ENCODE measurements at places on chromosomes 12 and 14.

- no peak for DNase-seq
Observed at GRCh38 chr14:105478398-105479251, 4.0 kb downstream of the CRIP2 start.

GRCh38 chr14:50772412-50772811, 58.5 kb downstream of the NIN start:
- no peak for DNase-seq

GRCh38 chr14:87955501-87955900, 37.5 kb downstream of the GALC start:
- DNase-seq, result no peak

DNA sequence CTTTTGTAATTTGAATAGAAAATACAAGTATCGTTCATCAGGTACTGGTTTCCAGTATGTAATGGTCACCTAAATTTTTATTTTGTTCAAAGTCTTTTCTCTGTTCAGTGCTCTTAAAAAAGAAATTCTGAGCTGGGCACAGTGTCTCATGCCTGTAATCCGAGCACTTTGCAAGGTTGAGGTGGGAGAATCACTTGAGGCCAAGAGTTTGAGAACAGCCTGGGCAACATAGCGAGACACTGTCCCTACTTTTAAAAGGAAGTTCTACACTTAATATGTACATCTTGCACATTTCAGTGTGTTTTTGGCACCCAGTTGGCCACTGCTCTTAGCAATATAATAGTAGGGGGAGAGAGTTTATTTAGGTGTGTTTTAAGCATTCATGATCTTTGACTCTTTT, 27.9 kb downstream of the PCNX1 start:
- DNase-seq, result no peak

GRCh38 chr14:104604458-104605449, at the start of gene TMEM179:
Gene TMEM179 (minus strand): TSS chr14:104604772. CDS start chr14:104604741, 31 bp downstream.
- DNase-seq, result no peak

DNA sequence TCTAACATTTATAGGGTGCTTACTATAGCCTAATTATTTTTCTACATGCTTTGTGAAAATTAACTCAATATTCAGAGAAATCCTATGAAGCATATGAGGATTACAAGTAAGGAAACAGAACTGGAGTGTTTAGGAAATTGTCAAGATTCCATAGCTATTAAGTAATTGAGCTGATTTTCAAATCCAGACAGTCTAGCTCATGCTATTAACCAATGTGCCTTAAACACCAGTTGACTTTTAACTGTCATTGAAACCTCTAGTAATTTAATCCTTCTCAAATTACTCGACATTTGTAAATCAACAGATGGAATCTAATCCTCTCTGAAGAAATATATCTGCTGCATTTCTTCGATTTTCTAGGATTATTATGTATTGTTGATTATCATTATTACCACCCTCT, 488.9 kb downstream of the MDGA2 start:
- no peak for DNase-seq

DNA sequence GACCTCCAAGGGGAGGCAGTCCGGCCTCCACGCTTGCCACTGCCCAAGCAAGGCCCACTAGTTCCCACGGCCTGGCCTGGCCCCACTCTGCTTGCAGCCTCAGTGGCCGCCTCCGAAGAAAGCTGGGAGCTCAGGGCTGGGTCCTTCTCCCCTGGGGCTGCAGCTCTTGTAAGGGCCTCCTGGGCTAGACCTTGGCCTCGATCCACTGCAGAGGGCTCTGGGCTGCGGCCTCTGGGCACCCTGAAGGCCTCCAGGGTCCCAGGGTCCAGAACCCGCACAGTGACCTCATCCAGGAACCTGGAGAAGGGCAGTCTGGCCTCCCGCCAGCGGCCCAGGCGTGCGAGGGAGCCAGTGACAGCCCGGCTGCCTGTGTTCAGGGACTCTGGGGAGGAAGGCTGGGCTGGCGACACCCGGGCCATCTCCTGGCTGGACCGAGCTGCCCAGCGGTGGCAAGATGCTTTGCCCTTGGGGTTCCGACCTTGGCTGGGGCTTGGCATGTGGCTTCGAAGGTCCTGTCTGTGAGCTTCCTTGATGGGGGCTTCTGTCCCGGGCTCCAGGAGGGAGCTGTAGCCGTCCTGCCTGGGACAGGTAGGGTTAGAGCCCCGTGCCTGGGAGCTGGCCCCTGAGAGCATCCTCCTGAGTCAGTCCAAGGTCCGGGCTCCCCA, 9.8 kb downstream of the BEGAIN start:
- no peak for DNase-seq

DNA sequence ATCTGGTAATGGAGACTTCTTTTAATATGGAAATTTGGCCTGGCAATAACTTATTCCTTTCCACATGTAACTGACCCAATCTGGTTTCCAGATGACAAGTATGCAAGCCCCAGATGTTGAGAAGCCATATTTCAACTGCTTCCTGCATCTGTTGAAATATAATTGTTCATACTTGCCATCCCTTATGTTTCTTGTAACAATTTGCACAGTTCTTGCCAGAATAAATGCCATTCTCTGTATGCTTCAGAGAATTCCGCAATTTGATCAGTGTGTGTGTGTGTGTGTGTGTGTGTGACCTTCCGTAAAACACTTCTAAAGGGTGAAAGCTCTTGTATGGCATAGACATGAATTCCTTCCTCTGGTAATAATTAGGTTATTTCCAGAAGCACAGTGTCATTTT, 1.8 kb upstream of the CLEC2A start:
- DNase-seq, result no peak

GRCh38 chr14:74519316-74520074, 25.9 kb downstream of the ISCA2 start:
- no peak for DNase-seq

- DNase-seq, result no peak
Observed at GRCh38 chr12:70443062-70443673, 77.1 kb downstream of the KCNMB4 start.

GRCh38 chr12:121750507-121750955, 38.0 kb downstream of the TMEM120B start:
- DNase-seq, result no peak

DNA sequence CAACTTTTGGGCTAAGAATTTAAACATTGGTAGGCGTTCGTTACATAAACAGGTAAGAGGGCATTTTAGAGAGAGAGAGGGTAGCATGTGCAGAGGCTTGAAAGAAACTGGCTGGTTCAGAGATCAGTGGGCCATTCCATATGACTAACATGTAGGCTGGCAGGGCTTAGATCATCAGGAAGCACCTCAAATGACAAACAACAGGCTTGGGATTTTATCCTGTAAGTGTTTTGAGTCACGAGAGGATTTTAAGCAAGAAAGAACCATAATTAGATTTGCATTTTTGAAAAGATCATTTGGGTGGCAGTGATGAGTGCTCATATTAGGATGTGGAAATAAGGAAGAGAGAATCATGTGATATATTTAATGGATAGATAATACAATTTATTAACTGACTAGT, 8.7 kb upstream of the PLEKHA5 start:
- no peak for DNase-seq

GRCh38 chr12:109927622-109928021, 27.5 kb downstream of the TCHP start:
- no peak for DNase-seq

DNA sequence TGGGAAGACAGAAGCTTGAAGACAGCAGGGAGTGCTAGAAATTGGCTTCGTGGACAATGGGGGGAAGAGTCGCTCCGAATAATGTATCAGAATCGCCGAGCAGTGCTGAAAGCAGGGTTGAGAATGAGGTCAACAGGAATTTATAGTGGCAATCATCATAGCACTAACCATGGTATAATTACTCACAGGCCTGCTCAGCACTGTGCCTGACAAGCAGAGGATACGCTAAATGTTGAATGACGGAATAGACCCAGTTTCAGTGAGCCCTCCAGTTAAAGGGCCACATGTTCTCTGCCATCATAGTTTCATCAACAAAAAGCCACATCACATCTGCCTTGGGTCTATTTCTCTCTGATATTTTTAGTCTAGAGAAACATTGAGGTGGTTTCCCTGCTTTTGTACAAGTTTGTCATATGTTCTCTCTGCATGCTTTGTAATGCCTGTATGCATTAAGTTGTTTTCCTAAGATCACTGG, 130.3 kb upstream of the EGLN3 start:
- DNase-seq, result no peak

DNA sequence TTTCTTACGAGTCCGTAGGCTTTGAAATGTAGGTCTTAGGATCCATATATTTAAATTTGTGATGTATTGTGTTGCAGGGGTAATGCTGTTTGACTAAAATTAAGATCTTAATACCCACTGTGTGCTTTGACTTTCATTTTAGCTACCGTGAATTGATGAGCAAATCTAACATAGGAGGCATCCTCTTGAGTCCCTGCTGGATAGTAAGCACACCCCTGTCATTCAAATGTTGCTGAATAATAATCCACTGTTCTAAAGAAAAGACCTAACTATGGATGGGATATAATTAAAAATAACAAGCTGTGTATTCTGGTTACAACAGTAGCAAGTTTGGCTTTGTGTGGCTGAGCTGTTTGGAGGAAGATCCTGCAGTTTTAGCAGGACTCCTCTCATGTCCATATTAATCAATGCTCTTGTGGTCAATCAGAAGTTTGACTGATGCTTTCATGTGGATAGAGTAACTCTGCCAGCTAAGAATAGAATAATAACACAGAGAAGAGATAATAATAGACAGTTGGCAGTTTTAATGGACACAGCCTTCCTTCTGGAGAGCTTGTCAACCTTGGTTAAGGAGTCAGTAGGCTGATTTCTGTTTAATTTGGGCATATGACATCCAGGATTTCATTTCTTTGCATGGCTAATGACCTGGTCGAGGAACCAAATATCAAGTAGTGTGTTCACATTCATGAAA, 148.1 kb upstream of the MIS18BP1 start:
- DNase-seq, result no peak

DNA sequence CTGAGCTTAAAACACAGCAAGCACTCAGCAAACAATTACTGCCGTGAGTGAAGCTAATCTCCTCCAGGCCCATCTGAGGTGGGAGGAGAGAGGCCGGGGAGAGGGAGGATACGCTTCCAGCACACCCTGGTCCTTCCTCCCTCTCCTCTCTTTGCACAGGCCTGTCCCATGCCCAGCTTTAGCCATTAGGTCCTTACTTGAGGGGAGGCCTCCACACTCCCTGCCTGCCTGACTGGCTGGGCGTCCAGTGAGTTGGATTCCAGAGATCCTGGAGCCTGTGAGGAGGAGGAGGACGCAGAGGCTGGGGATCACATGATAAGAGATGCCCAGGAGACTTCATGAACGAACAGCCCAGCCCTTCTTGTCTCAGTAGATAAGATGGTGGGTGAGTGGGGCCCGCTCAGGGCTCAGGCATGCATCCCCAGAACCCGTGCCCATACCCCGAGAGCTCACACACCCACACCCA, 65.1 kb upstream of the NCOR2 start:
- DNase-seq, result no peak

GRCh38 chr12:57138526-57139272, 8.7 kb downstream of the LRP1-AS start:
- no peak for DNase-seq

DNA sequence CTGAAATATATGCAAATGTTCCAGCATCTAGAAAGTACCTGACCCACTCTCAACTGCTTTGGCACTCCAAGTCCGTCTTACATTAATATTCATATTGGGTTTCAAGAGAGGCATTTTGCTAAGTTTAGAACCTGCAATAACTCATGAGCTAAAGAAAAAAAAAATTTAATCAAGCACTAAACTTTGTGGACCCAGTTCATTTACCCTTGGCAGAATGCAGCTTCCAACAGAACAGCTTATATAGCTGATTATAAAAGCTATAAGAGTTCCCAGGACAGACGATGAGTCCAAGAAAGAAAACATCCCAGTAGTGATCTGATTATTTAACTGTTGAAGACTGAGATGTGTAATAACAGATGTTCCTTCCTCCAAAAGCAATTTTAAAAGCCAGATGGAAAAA, 592.0 kb downstream of the KCNH5 start:
- DNase-seq, result no peak

- DNase-seq, result no peak
Observed at GRCh38 chr14:104841730-104842129, 23.3 kb upstream of the CEP170B start.

DNA sequence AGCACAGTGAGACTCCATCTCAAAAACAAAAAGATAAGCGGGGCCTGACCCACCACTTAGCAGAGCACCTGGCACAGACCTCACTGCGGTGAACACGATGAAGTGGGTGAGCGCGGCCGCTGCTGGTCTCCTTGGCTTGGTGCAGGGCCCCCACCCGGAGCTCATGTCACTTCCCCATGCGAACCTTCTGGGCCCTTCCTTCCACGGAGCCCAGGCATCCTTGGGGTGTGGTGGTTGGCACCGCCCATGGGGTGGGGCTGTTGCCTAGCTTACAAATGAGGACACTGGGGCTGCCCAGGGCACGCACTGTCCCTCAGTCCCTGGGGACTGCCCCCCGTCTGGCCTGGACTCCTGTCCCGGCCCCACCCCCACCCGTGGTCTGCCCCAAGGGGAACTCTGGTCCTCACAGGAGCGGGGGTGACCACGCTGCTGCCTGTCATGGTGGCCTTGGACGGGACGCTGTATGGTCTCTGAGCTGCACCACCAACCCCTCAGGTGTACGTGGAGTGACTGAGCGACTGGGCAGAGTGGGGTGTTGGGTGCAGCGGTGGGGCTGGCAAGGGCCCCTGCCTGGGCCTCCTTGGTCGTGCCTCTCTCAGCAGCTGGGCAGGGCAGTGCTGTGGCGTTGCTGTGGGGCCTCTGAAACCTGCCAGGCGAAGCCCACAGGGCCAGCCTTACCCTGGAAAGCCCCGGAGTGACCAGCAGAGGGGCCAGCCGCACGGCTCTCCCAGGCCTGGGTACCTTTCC, 15.3 kb downstream of the FBRSL1 start:
- DNase-seq, result no peak

- DNase-seq, result no peak
Observed at GRCh38 chr14:79584679-79585078, 626.6 kb downstream of the DIO2 start.

GRCh38 chr14:95121911-95122620, 35.3 kb downstream of the DICER1 start:
- DNase-seq, result no peak

DNA sequence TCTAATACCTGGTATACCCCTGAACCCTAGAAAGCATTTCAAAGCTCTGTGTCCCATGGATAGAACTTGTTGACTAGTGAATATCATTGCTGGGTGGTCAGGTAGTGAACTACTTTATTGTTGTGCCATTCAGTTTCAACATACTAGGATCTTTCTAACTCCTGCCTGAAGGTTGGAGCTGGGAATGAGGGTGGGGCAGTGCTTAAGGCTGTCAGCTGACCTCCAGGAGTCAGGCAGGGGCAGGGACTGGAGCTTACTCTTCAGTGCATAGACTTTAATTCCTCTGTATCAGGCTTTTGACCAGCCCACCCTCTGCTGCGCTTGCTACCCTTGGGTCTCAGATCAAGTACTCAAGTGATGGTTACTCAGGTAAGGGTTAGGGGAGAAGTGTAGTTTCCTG, 102.6 kb upstream of the RFX4 start:
- DNase-seq, result no peak

All from NCI-H1092 (cell line).